ENCODE measurements at places on chromosomes 11 and 22.

DNA sequence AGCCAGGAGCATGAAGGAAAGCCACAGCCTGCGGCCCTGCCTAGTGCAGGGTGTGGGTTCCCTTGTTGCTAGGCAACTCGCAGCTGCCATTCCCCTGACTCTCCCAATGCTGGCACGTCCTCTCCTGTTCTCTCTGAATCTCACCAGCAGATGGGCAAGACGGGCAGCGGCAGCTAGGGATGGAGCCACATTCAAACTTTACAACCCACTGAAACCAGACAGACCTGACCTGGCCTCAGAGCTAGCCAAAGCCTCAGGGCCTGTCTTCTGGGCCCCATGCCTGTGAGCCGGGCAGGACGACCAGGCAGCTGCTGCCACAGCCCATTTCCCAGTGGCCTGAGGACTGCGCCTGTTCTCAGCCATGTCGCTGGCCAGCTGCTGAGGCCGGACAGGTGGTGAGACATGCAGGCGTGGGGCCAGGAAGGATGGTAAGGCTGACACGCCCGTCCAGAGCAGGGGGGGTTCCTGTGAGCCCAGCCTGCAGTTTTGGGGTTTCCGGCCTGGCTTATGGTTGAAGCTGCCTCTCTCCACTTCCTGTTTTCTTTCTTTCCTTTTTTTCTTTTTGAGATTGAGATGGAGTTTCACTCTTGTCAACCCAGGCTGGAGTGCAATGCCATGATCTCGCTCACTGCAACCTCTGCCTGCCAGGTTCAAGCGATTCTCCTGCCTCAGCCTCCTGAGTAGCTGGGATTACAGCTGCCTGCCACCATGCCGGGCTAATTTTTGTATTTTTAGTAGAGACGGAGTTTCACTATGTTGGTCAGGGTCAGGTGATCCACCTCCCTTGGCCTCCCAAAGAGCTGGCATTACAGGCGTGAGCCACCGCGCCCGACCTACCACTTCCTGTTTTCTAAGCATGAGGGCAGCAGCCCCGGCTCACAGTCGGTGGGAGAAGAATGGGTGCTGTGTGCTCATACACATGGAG is 4.1 kb downstream of the SUN2 start:
- no peak for DNase-seq

DNA sequence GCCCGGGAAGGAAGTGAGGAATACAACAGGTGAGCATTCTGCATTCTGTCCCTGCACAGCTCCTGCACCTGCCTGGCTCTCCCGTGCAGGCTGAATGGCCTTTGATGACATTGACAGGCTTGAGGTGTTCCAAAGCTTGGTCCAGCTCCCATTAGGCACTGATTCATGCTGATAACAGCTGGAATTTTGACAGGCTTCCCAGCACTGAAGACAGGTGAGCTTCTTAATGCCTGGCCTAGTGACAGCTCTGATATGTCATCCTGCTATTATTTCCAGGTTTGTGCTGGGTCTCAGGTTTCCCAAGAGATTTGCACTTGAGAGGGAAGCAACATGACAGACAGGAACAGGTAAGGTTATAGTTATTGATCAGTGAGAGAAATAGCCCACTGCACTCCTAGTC is 58.0 kb upstream of the MTNR1B start:
- DNase-seq, result no peak

DNA sequence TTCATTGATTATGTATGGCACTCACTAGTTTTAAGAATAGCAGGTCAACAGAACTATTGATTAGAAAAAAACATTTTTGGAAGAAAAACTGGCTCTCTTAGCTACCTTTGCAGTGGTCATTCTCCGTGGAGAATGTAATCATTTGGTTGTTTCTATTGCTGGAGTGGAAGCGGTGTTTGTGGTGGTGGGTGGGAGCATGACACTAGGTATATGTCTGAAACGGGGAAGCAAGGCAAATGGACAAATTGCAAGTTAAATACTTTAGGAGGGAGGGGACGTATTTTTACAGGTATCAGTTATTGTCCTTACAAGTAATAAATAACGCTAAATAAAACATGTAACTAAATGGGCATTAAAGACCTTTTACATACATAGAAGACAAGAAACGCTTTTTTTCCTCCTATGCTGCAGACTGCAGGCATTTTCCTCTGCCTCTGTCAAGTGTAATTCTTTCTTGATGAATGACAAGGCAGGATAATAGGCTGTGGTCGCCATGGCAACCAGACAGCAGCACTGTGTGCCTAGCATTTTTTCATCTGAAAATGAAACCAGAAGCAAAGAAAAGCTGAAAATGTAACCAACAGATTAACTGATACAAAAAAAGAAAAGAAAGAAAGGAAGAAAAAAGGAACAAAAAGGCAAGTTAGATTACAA is 46.2 kb downstream of the BLID start:
- peak; percentile 58 for DNase-seq

- no peak for DNase-seq
Measured at GRCh38 chr11:2098691-2099515, 40.3 kb downstream of the IGF2 start.

GRCh38 chr11:8288824-8289491 is 25.3 kb upstream of the LMO1 start:
- DNase-seq, result no peak

- no peak for DNase-seq
Measured at GRCh38 chr11:68189082-68189481, 24.0 kb downstream of the KMT5B start.

- no peak for DNase-seq
Measured at GRCh38 chr11:116993599-116993998, 104.6 kb downstream of the SIK3 start.
